Calu3 (cell line): ENCODE measurements at places on chromosomes 16 and 17. TPM values are rescaled to one million over a fixed set of nuclear protein-coding genes. Genes with fewer than 3 reads are reported as not detected.

DNA sequence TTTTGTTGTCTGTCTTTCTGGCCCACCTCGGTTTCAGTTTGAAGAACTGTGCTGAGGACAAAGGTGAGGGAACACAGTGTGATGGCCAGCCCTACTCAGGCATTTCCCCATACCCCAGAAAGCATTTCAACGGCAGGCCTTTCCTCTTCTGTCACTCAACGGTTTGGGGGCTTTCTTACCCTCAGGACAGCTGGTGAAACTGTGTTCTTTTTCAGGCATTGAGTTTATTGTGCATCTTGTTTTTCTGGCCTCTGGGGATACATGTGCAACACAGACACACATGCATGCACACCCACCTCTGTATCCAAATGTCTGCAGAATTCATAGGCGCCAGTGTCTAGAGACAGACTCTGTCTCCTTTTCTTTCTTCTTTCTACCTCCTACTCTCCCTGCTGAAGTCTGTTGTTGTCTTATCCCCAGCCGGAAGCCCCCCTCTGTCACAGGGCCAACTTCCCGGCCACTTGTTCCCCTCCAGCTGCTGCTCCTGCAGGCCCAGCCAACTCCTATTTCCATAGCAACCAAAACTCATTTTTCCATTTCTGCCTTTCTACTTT, 17.0 kb downstream of the CHD9 start:
- H3K4me1 ChIP-seq: no peaks in the 10 kb centered on the region
- no peaks in the 10 kb centered on the region for H3K27me3 ChIP-seq
- DNase-seq: no peak
- H3K4me3 ChIP-seq: no peak overlapping the region

DNA sequence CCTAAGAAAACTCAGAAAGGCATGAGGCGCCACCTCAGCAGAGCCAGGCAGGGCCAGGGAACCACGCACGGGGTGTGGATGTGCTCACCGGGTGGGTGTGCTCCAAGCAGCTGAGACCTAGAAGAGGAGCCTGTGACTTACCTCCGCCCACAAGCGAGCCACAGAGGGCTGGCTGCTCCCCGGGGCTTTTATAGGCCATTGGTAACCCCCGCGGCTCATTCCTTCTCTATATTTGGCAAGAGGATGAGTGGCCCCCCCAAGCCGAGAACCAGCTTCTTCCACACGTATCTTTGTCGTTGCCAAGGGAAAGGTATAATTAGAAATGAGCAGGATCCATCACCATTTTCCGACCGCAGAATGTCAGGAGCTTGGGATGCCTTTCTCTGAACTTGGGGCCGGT, at the start of gene MYH3:
TSS of gene MYH3 (minus strand) at position 162 of the 400 bp plus-strand sequence. CDS start 2,245 bp downstream, outside the sequence.
- no peaks in the 10 kb centered on the region for H3K4me1 ChIP-seq
- H3K36me3 ChIP-seq: no peaks in the 10 kb centered on the region
- no peak for DNase-seq
- no peaks in the 10 kb centered on the region for H3K27me3 ChIP-seq
- no peak within 1 kb of the TSS for H3K4me3 ChIP-seq
- H3K27ac ChIP-seq: no peak within 1 kb of the TSS

GRCh38 chr17:48554412-48555257, 9.7 kb upstream of the HOXB2 start:
- H3K4me1 ChIP-seq: peaks cover 57% of the 10 kb centered on the region
- peaks cover 91% of the 10 kb centered on the region for H3K36me3 ChIP-seq
- peak overlapping the region; percentile 64 for H3K4me3 ChIP-seq
- no peaks in the 10 kb centered on the region for H3K27me3 ChIP-seq
- DNase-seq: no peak

The CACNG4 gene
- 3.4 and 3.8 TPM in 2 replicates for total RNA-seq
